Activated naive CD4-positive, alpha-beta T cell treated with anti-CD3 and anti-CD28 coated beads for 36 hours (primary cell): ENCODE measurements at places on chromosomes 7 and 10.

DNA sequence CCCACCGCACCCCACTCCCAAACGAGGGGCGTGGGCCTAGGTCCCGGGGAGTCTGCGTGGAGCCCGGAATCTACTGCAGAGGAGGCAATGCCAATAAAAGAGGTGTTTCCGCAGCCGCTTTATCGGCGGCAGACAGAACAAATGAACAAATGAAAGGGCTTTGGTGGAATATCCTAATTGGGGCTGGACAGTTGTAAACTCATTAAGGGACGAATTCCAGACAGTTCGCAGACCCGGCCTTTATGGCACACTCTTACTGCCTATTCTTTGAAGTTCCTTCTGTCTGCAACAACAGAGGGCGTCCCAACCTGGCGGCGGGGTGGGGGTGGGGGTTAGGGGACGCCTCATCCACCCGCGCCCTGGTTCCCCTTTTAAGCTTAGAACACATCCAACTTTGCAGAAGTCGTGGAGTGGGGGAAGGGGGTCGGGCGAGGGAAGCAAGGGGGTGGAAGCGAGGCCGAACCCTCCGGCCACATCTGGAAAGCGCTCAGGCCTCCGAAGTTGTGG, 4.1 kb downstream of the HOXA9 start:
- DNase-seq, result no peak

DNA sequence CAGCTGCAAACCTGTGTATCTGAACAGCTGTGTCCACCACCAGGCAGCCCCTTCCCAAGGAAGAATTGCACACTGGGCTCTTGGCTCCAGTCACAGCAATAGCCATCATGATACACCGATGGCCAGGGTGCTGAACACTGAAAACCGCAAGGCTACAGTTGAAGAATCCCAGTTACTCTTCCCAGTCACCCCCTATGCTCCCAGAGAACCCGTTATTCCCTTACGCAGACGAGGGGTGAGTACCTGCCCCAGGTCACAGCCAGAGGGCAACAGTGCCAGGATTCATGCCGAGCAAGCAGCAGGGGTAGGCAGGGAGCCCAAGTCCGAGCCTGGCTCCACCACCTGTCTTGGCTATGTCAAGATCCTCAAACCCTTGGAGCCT, 57.8 kb downstream of the RASGEF1A start:
- DNase-seq, result peak; percentile 3

DNA sequence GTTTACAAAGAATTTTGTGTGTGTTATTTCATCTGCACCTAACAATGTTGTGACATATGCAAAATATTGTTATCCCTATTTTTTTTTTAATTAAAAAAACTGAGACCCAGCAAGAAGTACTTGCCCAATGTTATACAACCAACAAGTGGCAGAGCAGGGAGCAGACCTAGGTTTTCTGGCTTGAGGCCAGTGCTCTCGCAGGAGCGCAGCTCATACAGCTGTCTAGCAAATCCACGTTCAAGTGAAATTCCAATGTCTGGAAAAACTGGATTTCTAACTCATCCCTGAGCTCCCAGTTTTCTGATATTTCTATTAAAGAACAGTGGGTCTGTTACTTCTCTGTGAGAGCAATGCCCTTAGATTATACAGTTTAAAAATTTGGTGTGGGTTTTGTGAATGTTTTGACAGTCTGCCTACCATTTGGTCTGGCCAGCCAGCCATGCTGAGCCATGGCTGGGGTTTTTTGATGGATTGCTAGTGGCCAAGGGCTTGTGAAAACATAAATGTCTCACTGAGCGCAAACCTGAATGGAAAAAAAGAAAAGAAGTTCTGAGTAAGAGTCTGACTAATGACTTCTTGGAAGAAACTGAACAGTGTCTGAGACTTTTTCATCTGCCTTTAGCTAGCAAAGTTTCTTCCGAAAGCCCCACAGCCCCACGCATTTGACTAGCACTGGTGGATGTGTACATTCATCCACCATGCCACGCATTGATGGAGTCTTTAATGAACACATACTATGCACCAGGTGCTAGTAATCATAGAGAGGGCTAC, 15.4 kb upstream of the PRF1 start:
- DNase-seq, result peak; percentile 41

DNA sequence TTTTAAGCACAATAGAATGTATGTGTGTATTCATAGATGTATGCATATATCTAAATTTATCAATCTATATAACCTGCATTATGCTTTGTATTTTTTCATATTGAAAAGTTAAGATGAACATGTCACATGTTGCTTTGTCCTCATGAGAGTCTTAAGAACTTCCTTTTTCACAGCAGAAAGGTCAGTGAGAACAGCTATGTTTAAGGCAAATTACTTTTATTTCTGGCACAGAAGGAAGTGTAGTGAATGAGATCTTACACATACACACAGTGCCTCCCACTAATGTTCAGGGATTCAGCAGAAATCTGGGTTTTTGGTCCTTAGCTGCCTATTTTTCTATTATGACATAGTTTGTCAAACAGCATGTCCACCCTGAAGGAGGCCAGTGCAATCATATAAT, 134.8 kb downstream of the TMEM26 start:
- DNase-seq, result no peak

- no peak for DNase-seq
Measured at GRCh38 chr7:26861050-26861449, 3.3 kb downstream of the SKAP2 start.

DNA sequence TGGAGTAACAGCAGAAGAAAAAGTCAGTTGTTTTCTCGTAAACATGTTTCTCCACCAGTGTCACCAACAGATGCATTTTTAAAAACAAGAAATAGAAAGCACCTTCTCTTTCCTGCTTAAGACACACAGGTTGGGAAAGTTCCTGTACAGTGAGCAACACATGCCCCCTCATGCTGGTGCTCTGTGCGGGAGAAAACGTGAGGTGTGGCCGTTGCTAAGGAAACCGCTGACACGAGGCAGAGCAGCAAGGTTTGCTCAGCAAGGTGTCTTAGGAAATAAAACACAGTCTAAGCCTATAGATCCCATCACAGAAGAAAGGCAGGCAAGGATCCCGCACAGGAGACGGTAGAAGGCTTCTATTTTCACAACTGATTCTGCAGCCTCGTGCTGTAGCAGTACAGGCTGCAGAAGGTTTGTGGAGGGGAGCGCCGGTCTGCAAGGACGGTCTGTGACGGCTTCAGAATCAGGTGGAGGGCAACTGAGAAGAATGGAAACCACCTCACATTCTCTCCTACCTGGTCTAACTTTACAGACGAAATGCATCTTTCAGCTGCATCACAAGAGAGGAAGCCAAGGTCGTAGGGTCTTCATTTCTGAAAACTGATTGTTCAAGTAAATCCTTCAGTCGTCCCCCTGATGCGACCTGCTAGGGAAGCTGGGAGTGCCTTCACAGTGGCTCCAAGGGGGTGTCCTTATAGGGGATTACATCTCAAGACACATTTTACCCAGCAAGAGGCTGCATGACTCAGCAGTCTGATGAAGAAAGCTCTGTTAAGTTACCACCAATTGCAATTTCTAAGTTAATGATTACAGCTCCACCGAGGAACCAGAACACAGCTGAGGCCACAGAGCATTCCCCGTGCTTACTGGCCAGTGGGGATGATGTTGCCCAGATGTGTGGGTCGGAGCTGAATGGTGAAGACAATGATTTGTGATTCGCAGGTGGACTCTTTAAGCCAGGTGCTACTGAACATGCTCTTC, 150.7 kb upstream of the KLF14 start:
- DNase-seq, result no peak

DNA sequence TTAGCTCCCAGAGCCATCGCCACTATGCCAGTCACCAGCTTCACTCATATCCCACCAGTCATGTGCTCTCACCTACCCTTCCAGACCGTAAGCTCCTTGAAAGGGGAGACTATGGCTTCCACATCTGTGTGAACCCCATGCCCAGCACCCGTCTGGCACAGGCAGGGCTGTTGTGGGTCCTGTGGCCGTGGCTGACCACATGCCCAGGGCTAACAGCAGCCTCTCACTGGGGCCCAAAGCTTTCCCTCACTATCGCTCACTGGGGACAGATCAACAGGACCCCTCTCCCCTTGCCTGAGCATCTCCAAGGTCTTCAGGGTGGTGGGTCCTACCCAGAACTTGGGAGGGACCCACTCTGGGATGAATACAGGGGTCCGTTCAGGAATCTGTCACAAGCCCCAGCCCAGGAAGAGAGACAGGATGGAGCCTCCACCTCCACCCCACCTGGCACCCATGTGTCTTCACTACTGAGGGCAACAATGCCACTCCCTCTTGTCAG, 303.9 kb downstream of the GRID1 start:
- DNase-seq, result no peak
